ENCODE measurements at places on chromosomes 1 and 21.

GRCh38 chr1:6141592-6141991, 38.5 kb downstream of the CHD5 start:
- no peak for DNase-seq

- no peak for DNase-seq
These were observed 14.7 kb downstream of the ADCY10 start for GRCh38 chr1:167899253-167899681.

DNA sequence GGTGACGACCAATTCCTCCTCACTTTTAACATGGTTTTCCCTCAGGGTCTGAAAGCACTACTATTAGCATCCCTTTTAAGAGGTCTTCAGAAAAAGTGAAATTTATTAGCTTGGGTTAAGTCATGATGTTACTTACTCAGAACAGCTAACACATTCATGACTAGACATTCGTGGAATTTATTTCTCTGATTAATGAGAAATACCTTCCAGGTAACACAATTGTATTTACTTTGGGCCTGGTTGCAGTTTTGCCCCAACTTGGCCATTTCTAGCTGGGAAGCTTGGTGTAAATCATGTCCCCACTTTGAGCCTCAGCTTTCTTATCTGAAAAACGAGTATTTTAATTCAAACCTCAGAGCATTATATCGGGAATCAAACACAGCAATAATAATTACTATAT, 119.2 kb upstream of the SPATA6 start:
- DNase-seq = no peak

DNA sequence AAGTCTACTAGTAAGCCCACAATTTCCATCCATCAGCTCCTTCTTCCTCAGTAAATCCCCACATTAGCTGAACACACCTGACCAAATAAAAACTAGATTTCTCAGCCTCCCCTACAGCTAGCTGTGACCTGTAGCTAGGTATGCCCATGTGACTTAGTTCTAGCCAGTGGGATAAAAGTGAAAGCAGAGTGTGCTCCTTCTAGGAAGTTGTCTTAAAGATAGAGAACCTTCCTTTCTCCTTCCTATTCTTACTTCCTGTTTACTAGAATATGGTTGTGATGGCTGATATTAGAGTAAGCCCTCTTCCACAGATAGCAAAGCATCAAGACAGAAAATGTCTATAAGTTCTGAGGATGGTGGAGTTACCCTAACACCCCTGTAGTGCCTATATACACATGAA, 67.0 kb downstream of the PIK3R3 start:
- DNase-seq = no peak

DNA sequence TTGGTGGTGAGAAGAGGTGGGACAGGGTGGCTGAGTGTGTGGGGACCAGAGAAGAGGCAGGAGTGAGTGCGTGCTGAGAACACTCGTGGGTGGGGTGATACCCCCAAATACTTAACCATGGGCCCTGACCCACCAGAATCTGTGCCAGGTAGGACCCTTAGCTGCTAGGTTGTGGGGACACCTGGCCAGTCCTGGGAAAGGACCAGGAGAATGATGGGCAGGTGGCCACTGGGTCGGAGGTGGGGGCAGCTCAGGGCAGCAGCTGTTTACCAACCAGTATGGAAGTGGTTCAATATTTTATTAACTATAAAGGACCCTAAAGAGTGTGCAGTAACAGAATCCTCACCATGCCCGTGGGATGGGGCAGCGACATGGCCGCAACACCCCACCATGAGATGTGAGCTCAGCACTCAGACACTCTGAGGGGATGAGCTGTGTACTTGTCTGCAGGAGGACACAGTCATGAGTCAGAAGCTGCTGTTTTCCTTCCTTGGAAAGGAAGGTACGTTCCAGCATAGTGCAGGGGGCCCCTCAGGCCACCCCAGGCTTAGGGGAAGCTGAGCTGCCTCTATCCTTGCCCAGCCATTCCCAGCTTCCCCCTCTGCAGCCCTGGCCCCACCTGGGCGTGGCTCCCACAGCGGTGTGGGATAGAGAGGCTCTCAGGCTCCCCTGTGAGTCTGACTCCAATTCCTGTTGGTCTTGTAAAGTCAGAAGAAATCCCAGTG, 25.4 kb downstream of the TEX35 start:
- DNase-seq = no peak

GRCh38 chr1:61264825-61265242, 182.5 kb downstream of the NFIA start:
- DNase-seq = no peak

- DNase-seq = no peak
These were observed 42.5 kb downstream of the ITPKB start for GRCh38 chr1:226696547-226696946.

- DNase-seq = no peak
These were observed 75.5 kb downstream of the KAZN start for GRCh38 chr1:14674030-14674429.

GRCh38 chr21:28458446-28458845, 534.2 kb downstream of the LTN1 start:
- no peak for DNase-seq

- DNase-seq = no peak
These were observed 163.3 kb downstream of the RHOU start for GRCh38 chr1:228898582-228898992.

GRCh38 chr1:218478336-218478735, 133.2 kb downstream of the TGFB2 start:
- DNase-seq = no peak

GRCh38 chr1:155961937-155962336, 16.4 kb downstream of the ARHGEF2 start:
- no peak for DNase-seq

- DNase-seq = no peak
These were observed 12.2 kb downstream of the ZDHHC18 start for GRCh38 chr1:26838474-26839338.

DNA sequence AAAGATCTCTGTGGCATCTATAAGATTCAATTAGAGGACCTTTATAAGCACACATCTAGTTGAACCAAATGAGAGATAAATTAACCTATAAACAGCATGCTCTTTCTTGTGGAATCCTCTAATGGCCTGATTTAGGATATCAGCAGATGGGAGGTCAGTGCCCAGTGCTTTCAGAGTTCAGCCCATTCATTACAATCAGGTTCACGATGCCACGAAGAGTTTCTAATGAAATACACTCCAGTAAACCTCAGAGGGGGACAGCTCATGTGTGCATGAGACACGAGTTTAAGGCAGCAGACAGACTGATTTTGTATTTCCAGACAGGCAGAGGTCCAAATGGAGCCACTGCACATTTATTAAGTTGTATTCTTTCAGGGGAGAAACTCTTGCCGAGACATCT, 544.4 kb upstream of the PKN2 start:
- DNase-seq = no peak
